ENCODE measurements at places on chromosomes 7 and 10.

DNA sequence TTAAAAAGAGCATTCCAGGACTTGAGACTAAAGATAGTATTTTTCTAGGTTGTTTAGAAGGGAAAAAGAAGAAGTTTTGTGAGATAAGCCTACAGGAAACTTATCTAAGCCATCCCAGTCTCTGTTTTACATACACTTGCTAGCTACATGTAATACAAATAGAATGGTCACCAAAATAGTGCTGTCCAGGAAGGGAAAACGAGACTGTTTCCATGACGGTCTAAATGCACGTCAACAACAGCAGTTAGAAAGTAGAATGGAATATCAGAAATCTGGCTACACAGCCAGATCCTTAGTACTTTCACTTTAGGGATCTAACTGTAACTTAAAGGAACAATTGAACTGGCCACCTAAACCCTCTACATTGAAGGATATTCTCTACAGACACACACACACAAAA is 117.6 kb downstream of the TSPAN12 start:
- H3K4me3 ChIP-seq, result peak overlapping the region; percentile 17
- H3K36me3 ChIP-seq, result no peaks in the 10 kb centered on the region
- H3K27ac ChIP-seq, result no peak overlapping the region
- no peaks in the 10 kb centered on the region for H3K27me3 ChIP-seq
- no peak for DNase-seq
- H3K4me1 ChIP-seq, result no peaks in the 10 kb centered on the region

GRCh38 chr7:74464931-74465886 is 11.5 kb downstream of the GTF2IRD1 start:
- H3K4me3 ChIP-seq, result no peak overlapping the region
- peak overlapping the region; percentile 98 for H3K27ac ChIP-seq
- DNase-seq, result no peak
- no peaks in the 10 kb centered on the region for H3K36me3 ChIP-seq

DNA sequence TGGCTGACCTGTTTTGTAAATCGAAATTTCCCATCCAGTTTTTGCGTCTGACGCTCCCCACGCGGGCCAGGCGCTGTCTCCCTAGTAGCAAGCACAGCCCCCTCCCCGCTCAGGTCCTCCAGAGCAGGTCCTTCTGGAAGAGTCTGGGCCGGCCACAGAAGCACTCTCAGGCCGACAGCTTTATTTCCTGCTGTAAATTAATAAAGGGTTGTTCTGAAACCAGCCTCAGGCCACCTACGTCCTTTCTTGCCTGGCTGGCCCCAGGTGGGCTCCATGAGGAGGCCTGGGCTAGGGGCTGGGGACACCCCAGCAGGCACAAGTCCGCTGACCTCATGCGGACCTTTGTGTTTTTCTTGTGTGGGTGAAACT is 35.2 kb downstream of the CAMK2B start:
- no peaks in the 10 kb centered on the region for H3K27me3 ChIP-seq
- H3K4me1 ChIP-seq, result peaks cover 76% of the 10 kb centered on the region
- peak; percentile 56 for DNase-seq
- H3K36me3 ChIP-seq, result no peaks in the 10 kb centered on the region

DNA sequence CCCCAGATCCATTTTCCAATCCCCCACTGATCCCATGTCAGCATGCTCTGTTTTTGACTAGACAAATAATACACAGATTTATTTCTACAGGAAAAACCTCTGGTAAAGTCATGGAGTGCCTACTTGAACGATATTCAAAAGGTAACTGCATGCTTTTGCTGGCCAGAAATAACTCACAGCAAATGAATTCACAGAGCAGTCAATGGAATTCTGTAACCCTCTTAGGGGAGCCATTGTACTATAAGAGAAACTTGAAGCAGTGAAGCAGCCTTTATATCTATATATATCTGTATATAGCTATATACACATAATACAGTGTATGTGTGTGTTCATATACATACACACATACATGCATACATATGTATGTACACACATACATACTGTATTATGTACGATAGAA is 29.0 kb upstream of the MEOX2 start:
- no peaks in the 10 kb centered on the region for H3K36me3 ChIP-seq
- no peaks in the 10 kb centered on the region for H3K27me3 ChIP-seq
- no peak for DNase-seq

- peaks cover 32% of the 10 kb centered on the region for H3K4me1 ChIP-seq
- H3K27ac ChIP-seq, result no peak overlapping the region
- no peak for DNase-seq
Measured at GRCh38 chr10:89470628-89471027, 56.3 kb downstream of the IFIT5 start.

DNA sequence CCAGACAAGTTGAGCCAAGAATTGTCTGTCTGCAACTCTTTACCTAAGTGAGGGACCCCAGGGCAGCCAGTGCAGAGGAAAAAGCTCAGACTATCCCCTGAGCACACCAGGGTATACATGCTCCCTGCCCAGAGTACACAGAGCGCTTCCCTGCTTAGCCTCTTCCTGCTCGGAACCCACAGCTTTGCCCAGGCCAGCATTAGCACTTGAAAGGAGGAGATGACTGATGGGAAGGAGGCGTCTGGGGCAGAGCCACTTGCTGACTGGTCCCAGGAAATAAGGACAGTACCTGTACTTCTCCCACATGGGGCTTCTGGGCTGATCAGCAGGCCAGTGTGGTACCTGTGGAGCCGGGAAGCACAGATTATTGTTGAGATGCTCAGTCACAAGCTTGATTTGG is 48.4 kb upstream of the TRIM8 start:
- no peak for DNase-seq
- H3K4me3 ChIP-seq, result no peak overlapping the region
- no peak overlapping the region for H3K27ac ChIP-seq

GRCh38 chr7:95454438-95455045 is 19.7 kb upstream of the PON2 start:
- H3K36me3 ChIP-seq, result no peaks in the 10 kb centered on the region
- no peaks in the 10 kb centered on the region for H3K4me1 ChIP-seq
- DNase-seq, result no peak
- no peak overlapping the region for H3K4me3 ChIP-seq

GRCh38 chr10:14812271-14812670 is 25.6 kb downstream of the CDNF start:
- DNase-seq, result no peak
- H3K4me1 ChIP-seq, result no peaks in the 10 kb centered on the region
- H3K27me3 ChIP-seq, result no peaks in the 10 kb centered on the region
- H3K36me3 ChIP-seq, result no peaks in the 10 kb centered on the region

- no peak overlapping the region for H3K27ac ChIP-seq
- H3K36me3 ChIP-seq, result peaks cover 6% of the 10 kb centered on the region
Measured at GRCh38 chr7:159139202-159139601, 5.5 kb downstream of the VIPR2 start.

DNA sequence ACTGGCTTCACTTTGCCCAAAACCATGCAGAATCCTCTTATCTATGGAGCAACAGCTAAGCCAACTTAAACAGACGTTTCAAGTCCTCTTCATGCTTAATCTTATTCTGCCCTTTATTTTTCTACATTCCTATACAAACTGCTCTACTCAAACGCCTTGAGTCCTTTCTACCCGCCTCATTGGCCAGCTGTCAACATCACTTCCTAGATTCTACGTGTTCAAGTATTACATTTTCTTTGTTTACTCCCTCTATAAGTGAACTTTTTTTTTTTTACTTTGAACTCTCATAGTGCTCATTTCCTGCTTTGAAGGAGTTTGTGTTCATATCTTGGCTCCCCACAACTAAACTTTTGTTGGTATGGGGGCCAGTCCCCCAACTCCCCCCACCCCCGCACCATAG is 28.9 kb upstream of the SLC26A5 start:
- no peak for DNase-seq
- no peaks in the 10 kb centered on the region for H3K36me3 ChIP-seq
- no peak overlapping the region for H3K27ac ChIP-seq
- H3K4me1 ChIP-seq, result no peaks in the 10 kb centered on the region

- H3K36me3 ChIP-seq, result no peaks in the 10 kb centered on the region
- H3K4me3 ChIP-seq, result no peak overlapping the region
- no peaks in the 10 kb centered on the region for H3K27me3 ChIP-seq
- DNase-seq, result no peak
- H3K4me1 ChIP-seq, result no peaks in the 10 kb centered on the region
- H3K27ac ChIP-seq, result no peak overlapping the region
Measured at GRCh38 chr10:104657457-104657856, 16.4 kb downstream of the SORCS3 start.

- H3K4me3 ChIP-seq, result no peak overlapping the region
- no peaks in the 10 kb centered on the region for H3K4me1 ChIP-seq
- H3K36me3 ChIP-seq, result no peaks in the 10 kb centered on the region
- no peak overlapping the region for H3K27ac ChIP-seq
- DNase-seq, result no peak
- no peaks in the 10 kb centered on the region for H3K27me3 ChIP-seq
Measured at GRCh38 chr10:36880898-36881297, 244.5 kb upstream of the ANKRD30A start.

DNA sequence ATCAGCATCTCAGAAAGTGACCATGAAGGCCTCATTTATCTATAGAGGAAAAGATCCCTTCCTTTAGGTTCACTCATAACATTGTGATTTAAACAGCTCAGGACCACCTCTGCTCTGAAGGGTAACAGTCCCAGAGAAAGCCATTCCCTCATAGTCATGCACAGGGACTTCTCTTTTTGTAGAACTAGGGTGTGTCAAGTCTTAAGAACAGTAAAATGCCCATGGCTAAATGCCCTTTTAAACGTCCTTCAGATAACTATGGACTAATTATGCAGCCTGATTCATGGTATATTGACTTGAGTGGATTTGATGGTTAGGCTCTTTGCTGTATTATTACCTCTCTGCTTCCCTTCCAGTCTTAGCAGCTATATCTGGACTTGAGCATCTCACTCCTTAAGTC is 337.8 kb downstream of the SORCS1 start:
- H3K27me3 ChIP-seq, result no peaks in the 10 kb centered on the region
- DNase-seq, result no peak
- no peak overlapping the region for H3K27ac ChIP-seq
- peaks cover 9% of the 10 kb centered on the region for H3K4me1 ChIP-seq
- no peaks in the 10 kb centered on the region for H3K36me3 ChIP-seq

DNA sequence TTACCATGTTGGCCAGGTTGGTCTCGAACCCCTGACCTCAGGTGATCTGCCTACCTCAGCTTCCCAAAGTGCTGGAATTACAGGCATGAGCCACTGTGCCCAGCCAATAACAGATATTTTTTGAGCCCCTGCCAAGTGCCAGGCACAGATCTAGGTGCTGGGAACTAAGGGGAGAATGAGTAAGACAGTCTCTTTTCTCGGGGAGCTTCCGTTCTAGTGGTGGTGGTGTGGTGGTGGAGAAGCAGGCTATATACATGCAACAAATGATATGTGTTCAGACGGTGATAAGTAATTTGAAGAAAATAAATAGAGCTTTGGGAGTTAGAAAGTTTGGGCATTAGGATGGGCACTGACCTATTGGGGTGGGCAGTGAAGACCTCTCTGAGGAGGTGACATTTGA is 76.7 kb upstream of the VKORC1L1 start:
- H3K36me3 ChIP-seq, result no peaks in the 10 kb centered on the region
- H3K27me3 ChIP-seq, result no peaks in the 10 kb centered on the region
- H3K27ac ChIP-seq, result no peak overlapping the region
- H3K4me1 ChIP-seq, result no peaks in the 10 kb centered on the region
- DNase-seq, result no peak

DNA sequence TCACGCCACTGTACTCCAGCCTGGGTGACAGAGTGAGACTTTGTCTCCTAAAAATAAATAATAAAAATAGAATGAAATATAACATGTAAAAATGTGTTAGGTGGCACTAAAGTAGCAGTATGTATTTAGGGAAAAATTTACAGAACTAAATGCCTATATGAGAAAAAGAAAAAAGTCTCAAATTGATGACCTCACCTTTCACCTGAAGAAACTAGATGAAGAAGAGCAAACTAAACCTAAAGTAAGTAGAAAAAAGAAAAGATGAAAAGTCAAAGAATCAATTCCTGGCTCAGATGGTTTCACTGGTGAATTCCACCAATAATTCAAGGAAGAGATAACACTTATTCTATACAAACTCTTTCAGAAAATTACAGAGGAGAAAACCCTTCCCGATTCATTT is 106.5 kb upstream of the NANOS1 start:
- no peaks in the 10 kb centered on the region for H3K36me3 ChIP-seq
- H3K27me3 ChIP-seq, result no peaks in the 10 kb centered on the region
- no peak overlapping the region for H3K27ac ChIP-seq
- no peak for DNase-seq

- H3K36me3 ChIP-seq, result no peaks in the 10 kb centered on the region
- H3K4me3 ChIP-seq, result no peak overlapping the region
- H3K27ac ChIP-seq, result no peak overlapping the region
Measured at GRCh38 chr10:29209830-29210229, 79.0 kb upstream of the LYZL1 start.

DNA sequence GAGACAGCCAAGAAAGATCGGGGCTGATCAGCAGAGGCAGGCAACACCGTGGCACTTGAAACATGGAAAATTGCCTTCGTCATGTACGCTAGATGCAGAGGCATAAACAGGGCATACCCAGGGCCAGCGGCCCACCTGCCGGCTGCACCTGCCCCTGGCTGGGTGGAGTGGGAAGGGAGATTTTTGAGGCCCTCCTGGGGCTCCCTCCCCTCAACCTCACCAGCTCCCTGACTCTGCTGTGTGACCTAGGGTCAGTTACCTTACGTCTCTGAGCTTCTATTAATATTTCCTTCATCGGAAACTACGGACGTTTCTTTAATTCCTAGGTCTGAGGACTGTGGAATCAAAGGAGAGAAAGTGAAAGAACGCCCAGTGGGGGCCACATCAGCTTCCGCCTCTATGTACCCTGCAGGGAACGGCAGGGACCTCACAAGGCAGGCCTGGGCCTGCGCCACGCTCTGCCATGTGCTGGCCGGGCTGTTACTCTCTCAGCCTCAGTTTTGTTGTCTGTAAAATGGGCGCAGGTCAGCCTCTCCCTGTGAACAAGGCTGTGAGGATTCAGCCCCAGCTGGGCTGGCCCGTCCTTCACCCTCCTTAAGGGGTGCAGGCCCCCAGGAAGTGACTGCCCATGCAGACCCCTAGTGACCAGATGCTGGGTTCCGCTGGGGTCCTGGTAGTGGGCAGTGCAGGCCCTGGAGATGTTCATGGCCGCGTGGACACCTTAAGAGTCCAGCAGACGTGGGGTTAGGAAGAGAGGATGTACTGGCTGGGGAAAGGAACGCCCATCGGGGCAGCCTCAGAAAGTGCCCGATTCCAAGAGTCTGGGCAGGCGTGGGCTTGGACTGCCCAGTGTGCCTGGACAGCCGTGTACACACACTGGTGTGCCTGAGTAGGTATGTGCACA is 22.7 kb downstream of the ELFN1 start:
- H3K27me3 ChIP-seq, result no peaks in the 10 kb centered on the region
- no peak overlapping the region for H3K4me3 ChIP-seq
- no peak for DNase-seq
- peaks cover 4% of the 10 kb centered on the region for H3K36me3 ChIP-seq

DNA sequence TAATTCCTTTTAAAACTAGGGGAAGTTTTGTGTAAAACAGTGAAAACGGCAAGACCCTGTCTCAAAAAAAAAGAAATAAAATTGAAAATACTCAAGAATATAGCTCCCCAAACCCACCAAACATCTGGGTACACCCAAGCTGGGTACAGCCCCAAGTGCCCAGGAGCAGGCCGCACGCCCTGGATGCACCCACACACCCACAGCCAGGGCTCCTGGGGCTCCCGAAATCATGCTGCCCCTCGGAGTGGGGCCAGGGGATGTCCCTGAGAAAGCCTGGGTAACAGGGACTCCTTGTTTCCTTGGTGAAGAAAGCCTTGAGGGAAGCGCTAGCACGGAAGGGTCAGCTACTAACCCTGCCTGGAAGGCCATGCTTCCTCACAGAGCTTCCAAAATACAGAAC is 10.1 kb downstream of the BNIP3 start:
- DNase-seq, result no peak
- no peak overlapping the region for H3K4me3 ChIP-seq
- H3K27me3 ChIP-seq, result no peaks in the 10 kb centered on the region
- no peak overlapping the region for H3K27ac ChIP-seq

Data from right atrium auricular region (tissue), 2 donors.